ENCODE measurements at places on chromosomes 2 and 18.
A peak's percentile ranks its signal among the peaks of the same experiment; 100 is the strongest.

DNA sequence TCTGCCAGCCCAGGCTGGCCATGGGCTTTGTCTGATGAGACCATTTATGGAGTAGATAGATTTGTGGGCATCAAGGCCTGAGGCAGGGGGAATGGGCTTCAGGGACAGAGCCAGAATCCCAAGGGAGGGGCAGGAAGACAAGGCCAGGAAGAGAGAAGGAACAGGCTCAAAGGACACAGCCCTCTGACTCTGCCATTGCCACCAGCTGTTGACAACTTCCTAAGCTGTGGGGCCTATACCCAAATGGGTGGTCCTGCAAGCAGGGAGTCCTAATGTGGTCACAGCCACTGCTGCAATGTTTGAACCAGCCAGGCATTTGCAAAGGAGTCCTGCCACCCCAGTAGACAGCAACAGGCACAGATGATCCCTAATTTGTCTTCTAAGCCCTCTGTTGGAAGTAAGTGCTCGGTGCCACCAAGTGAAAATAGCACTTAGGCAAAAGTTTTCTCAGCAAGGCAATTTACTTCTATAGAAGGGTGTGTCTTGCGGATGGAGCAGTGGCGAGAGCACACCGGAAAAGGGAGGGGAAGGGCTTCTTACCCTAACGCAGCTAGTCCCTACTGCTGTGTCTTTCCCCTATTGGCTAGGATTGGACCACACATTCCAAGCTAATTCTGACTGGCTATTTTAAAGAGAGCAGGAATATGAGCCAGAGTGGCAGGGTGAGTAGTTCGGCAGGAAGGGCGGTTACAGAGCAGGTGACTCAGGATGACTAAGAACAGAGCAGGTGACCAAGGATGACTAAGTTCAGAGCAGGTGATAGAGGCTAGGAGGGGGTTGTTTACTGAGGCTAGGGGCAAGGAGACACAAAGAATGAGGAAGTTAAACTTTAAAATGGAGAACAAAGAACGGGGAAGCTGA, 47.2 kb downstream of the C1QL2 start:
- DNase-seq: no peak

GRCh38 chr2:129698593-129698992, 280.9 kb upstream of the RAB6C start:
- DNase-seq: no peak

GRCh38 chr18:27546991-27547390, 361.9 kb upstream of the CHST9 start:
- no peak for DNase-seq

GRCh38 chr2:198438331-198438730, 633.9 kb downstream of the PLCL1 start:
- no peak for DNase-seq

- no peak for DNase-seq
Measured at GRCh38 chr2:216477283-216478035, 21.2 kb upstream of the RPL37A start.

DNA sequence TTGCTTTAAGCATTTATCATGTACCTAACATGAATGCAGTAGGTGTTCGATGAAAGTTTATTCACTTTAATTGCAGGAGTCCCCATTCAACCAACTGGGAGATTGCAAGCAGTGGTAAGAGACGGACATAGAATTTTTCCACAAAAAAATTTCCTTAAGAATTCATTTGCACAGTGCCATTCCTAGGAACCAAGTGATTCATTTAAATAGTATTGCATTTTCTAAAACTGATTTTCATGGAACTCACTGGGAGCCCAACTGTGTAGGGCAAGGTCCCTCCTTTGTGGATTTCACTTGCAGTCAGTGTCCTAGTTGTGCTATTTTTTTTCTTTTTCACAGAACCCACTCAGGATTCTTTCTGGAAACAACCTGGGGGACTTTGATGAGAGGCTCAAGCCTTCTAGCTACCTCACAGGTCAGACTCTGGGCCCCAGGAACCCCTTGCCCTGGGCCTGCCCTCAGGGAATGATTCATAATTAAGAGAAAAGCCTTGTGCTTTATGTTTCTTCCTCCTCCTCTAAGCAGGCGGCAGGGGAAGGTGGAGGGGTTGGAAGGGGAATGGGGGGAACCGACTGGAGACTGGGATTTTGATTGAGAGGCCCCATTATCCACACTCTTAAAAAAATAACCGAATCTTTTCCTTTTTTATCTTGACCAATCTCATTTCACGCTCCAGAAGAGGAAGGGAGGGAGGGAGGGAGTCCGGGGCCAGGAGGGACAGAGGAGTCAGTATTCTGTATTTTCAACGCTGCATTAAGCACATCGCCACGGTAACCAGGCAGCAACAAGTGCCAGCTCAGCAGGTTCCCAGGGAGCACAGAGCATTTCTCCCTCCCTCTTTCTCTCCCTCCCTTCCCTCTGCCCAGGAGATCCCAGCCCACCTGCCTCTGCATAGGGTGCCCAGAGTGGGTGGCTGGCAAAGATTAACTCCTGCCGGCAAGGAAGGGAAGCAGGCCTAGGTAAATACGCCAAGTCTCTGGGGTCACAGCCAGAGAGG, 51.8 kb downstream of the PSD4 start:
- no peak for DNase-seq

GRCh38 chr2:11932048-11932512, 185.6 kb downstream of the LPIN1 start:
- no peak for DNase-seq

GRCh38 chr2:217954971-217955740, 47.6 kb downstream of the TNS1 start:
- DNase-seq: no peak

DNA sequence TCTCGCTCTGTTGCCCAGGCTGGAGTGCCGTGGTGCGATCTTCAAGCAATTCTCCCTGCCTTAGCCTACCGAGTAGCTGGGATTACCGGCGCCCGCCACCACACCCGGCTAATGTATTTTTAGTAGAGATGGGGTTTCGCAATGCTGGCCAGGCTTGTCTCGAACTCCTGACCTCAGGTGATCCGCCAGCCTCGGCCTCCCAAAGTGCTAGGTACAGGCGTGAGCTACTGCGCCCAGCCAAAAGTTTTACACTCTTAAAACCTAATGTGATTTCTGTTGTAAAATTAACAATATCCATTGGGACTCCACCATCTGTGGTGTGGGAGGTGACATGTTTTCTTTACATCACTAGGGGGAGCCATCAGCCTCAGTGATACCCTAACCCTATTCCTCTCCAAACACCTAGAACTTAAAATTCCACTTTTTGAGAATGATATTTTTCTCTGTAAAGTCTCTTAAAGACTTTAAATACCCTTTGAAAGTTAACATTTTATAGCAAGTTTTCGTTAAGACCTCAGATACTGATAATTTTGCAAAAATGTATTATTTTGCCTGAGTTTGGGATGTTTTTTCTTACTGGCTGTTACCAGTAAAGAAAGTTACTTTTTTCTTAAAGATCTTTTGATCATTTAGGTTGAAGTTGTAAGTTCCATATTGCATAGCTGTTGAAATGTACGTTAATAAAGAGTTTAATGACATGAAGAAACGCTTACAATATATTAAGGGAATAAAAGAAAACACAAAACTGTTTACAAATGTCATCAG, 11.6 kb upstream of the EIF2AK2 start:
- DNase-seq: peak; percentile 56

DNA sequence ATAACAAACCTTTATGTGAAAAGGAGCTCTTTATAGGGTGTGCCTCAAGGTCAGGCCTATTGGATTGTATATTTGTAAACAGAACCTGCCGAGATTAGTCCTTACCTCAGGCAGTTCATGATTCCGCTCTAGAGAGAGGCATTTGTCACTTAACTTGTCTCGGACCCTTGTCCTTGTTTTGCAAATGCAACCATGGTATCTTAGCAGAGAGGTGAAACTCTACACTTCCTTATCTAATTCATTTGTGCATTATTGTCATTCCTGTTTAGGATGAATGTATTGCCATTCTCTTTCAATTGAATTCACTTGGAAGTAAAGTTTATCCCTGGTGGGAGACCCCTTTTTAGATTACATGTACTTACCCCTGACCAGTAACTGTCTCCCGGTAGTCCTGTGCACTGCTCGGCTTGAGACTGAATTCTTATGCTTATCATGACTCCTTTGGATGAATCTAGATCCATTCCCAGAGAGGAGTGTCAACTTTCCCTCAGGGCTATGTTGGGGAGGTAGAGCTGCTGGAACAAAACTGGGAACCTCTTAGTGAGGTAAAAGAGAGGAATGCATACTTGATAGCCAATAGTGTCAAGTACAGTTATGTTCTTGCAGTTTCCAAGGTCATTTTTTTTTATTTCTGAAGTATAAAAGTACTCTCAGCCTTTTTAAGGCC, 46.6 kb downstream of the SGPP2 start:
- no peak for DNase-seq

DNA sequence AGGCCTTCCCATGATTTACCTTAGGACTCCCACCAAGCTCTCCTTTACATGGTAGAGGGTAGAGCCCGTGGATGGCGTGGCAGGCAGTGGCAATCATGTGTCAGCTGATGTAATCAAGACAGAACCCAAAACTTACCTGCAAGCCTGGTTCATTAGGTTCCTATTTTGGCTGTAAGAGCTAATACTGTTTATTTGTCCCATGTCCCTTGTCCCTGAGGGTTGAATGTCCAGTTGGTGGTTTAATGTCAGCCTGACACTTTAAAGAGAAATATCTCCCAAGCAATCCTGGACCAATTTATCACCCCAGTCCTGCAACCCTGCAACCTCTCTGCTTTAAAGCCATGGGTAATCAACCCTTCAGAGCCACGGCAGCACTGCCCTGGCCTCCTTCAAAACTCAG, 6.0 kb upstream of the FABP1 start:
- DNase-seq: no peak

GRCh38 chr2:172726172-172726735, 9.4 kb upstream of the RAPGEF4 start:
- DNase-seq: no peak

GRCh38 chr18:12911025-12911928, 27.2 kb upstream of the PTPN2 start:
- DNase-seq: peak; percentile 8

GRCh38 chr18:36734596-36734995, 94.2 kb downstream of the TPGS2 start:
- DNase-seq: no peak

GRCh38 chr18:57269756-57270155, 82.6 kb upstream of the ST8SIA3 start:
- no peak for DNase-seq

DNA sequence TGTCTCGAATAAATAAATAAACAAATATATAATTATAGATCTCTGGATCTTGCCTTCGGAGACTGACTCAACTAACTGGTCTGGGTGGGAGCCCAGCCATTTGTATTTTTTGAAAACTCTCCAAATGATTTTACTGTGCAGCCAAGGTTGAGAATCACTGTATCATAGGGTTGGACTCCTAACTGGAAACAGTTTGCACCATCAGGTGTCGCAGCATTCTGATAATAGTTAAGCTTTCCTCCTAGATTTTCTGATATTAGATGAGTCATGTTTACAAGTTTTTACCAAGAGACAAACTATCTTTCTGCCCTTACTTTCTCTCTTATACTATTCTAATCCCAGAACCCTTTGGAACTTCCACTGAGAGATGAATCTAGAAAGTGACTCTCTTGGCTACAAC, 16.8 kb downstream of the IL37 start:
- no peak for DNase-seq

GRCh38 chr18:8031496-8031895, 464.4 kb downstream of the PTPRM start:
- no peak for DNase-seq

Measured in fibroblast of mammary gland (primary cell).